CD4-positive, alpha-beta T cell treated with Interleukin-6 at 100 ng/mL for 8 hours (primary cell): ENCODE measurements at places on chromosomes 2 and 18.

DNA sequence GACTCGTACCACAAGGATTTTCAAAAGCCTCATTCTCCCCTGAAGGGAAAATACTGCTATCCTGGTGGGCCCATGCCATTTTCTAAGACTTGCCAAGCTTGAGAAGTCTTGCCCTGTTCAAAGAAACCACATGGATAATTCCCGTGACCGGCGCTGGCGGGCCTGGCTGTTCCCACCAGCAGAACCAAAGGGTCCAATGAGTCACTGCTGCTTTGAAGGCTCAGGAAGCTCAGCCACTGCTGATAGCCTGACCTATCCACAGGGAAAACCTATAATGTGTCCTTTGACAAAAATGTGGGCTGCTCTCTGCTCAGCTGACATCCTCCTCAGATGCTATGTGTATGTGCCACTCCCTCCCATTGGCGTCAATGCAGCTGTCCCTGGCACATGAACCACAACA lies 137.9 kb upstream of the RAB12 start:
- DNase-seq = no peak

DNA sequence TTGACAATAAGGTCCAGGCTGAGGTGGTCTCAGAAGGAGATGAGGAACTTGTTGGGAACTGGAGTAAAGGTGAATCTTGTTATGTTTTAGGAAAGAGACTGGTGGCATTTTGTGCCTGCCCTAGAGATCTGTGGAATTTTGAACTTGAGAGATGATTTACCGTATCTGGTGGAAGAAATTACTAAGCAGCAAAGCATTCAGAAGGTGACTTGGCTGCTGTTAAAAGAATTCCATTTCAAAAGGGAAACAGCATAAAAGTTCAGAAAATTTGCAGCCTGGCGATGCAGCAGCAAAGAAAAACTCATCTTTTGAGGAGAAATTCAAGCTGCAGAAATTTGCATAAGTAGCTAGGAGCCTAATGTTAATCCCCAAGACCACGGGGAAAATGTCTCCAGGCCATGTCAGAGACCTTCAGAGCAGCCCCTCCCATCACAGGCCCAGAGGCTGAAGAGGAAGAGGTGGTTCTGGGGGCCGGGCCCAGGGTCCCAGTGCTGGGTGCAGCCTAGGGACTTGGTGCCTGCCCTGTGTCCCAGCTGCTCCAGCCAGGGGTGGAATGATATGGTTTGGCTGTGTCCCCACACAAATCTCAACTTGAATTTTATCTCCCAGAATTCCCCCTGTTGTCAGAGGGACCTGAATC lies 73.5 kb downstream of the FIGN start:
- DNase-seq = no peak

GRCh38 chr2:86378469-86378868 lies 41.0 kb upstream of the REEP1 start:
- no peak for DNase-seq

DNA sequence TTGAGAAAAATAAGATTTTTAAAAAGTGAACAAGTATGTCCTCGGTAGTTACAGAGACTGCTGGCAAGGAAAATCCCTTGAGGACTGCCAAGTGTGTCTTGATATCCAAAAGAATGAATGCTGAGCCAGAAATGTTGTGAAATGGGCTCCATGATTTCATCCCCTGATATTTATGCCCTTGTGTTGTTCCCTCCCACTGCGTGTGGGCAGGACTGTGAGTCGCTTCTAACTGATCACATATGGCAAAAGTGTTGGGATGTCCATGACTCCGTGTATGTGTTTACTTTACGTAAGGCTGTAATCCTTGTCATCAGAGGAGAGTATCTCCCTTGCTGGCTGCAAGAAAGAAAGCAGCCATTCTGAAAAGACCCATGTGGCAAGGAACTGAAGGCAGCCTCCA lies 285.1 kb downstream of the SS18 start:
- DNase-seq = no peak

GRCh38 chr2:8477552-8478470 lies 204.0 kb upstream of the ID2 start:
- DNase-seq = peak; percentile 55

- peak; percentile 17 for DNase-seq
These were observed 4.0 kb downstream of the RNMT start for GRCh38 chr18:13730481-13730880.

DNA sequence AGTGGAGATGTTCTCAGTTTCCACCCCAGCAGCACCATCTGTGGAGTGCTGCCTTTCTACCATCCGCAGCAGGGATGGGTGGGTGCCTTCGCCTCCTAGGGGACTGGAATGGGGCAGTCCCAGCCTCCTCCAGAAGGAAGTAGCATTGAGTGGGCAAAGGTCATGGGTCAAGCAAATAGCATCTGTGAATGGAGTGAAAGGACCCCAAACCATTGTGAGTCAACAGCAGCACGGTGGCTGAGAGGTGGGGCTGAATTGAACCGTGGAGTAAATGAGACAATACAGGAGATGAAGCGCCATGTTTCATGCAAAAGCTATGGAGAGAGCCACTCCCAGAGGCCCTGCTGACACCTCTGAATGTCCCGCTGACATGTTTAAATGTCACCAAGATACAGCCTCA lies 9.7 kb downstream of the GPR55 start:
- DNase-seq = no peak

GRCh38 chr2:164371916-164372315 lies 249.4 kb downstream of the GRB14 start:
- DNase-seq = no peak

- no peak for DNase-seq
These were observed 61.3 kb downstream of the SMAD4 start for GRCh38 chr18:51091270-51091669.

DNA sequence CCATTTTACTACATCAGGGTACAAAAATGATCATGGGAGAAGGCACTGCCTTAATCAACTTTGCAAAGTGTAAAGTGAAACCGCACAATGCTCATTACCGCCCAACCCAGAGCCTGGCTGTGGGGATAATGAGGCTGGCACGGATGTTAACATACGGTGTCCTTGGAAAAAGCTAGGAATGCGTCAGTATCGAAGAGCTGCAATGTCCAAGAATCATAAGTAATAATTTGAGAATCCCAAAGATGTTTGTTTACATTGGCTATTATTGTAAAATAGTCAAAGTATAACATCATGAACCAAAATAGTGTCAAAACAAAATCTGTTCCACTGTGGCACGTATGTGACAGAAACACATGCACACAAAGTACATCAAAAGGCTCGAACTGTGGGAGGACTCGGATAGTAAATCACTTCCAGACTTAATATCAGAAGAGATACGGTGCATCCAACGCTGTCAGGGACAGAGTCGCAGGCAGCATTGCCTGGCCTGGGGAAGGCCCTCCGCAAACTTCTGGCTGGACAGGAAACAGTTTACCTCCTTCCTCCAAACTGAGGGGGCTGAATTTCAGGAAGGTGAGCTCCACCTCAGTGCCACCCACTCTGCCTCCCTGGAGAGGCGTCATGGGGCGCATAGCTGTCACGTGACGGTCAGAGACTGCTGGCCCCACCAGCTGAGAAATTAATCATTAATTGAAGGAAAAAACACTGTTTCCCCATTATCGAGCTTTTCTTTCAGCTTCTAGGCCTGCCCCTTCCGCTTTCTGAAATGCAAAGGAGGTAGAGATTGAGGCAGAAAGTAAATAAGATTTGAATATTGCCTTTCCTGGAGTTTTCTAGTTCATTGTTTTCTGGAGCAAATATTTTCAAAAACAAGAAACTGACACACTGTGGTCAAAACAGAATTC lies 1.8 kb upstream of the ID2 start:
- no peak for DNase-seq

- no peak for DNase-seq
These were observed 40.1 kb downstream of the MTCL1 start for GRCh38 chr18:8745355-8746014.

GRCh38 chr18:47296462-47296861 lies 45.0 kb upstream of the SKOR2 start:
- no peak for DNase-seq

DNA sequence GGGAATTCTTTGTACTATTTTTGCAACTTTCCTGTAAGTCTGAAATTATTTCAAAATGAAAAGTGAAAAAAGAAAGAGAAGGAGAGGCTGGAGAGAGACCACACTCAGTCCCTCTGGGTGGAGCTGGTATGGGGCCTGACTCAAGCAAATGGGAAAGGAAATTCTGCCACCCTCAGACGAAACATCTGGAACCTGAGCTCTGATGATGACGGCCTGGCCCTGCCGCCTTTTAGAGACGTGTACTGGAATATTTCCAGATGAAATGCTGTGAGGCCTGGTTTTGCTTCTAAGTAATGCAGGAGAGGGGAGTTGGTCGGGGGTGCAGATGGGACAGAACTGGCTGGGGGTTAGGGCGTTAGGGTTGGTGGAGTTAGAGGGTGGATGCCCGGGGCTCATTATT lies 57.4 kb upstream of the GLI2 start:
- no peak for DNase-seq

DNA sequence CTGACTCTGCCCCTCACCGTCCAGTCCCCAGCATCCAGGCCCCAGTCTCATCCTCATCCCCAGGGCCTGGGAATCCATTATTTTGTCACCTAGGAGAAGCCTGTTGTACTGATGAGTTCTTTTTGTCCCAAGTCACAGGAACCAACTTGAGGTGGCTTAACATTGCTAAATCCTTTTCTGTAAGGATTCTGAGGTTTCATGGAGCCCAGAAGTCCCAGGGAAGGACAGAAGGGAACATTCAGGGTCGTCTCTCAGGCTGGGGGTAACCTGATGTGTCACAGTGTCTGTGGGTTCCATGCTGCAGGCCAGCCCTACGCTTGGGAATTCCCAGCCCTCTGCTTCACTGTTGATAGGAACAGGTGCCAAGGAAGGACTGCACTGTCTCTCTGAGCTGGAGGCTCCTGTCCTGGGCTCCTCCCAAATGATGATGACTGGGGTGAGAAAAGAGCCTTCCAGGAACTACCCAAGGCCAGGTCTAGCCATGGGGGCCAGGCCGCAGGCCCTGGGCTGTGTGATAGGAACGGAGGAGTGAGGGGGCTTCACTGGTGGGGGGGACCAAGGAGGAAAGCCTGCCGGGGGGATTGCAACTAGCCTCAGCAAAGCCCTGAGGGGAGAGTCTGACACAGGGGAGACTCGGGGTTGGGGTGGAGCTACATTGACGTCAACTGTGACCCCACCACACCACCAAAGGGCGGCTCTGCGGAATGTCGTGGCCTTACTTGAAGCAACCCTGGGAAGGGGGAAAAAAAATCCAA lies 145.7 kb downstream of the SMAD7 start:
- DNase-seq = no peak

- DNase-seq = no peak
These were observed 597.3 kb upstream of the PIK3C3 start for GRCh38 chr18:41357708-41358107.

DNA sequence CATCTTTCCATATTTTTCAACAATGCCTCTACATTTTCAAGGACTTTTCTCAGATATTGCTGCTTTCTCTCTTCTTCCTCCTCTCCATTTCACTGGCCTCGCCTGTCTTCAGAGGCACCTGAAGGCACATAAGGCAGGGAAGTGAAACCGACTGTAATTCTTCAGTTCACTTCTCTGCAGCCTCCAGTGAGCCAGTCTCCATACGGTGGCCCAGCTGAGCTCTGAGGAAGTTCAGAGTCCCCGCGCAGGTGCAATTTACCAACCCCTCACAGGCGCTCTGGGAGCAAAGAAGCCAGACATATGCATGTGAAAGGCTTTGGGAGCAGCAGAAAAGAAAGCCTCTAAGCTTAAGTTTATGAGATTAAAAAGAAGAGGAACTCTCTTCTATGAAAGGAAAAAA lies 12.4 kb downstream of the KLHL14 start:
- no peak for DNase-seq

DNA sequence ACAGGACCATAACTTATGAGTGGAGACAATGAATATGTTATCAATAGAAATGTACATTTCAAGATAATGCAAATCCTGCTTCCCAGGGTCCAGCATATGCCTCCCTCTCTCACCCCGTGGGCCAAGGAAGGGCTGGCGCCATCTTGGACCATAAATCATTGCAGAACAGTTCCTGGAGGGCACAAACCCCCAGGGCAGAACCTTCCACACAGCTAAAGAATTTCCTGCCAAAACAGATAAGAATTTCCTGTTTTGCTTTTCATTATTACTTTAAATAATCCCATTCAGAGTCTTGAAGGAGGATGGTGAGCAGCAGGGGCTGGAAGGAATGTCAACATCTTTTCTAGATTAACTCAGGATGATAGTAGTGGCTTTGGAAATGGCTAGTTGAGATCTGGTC lies 53.7 kb downstream of the EHD3 start:
- DNase-seq = no peak

DNA sequence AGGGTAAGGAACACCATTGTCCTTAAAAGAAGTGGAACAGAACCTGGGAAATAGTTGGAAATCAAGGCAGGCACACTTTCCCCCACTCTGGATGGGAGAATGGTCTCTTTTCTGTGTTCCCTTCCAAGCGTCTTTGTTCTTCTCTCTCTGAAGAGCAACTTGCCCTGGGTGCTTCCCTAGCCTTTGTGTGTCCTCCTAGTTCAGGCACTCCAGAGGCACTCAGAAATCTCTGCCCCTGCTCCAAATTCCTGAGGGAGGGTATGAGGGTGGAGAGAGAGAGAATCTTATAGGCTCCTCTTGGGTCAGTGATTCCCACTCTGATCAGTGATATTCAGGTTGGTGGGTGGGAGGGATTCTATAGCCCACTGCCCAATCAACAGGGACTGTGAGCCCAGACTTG lies 8.8 kb upstream of the SIX2 start:
- DNase-seq = no peak
